ENCODE measurements at places on chromosomes 4 and X.

GRCh38 chr4:150178161-150178560, 99.9 kb downstream of the DCLK2 start:
- no peak for DNase-seq

DNA sequence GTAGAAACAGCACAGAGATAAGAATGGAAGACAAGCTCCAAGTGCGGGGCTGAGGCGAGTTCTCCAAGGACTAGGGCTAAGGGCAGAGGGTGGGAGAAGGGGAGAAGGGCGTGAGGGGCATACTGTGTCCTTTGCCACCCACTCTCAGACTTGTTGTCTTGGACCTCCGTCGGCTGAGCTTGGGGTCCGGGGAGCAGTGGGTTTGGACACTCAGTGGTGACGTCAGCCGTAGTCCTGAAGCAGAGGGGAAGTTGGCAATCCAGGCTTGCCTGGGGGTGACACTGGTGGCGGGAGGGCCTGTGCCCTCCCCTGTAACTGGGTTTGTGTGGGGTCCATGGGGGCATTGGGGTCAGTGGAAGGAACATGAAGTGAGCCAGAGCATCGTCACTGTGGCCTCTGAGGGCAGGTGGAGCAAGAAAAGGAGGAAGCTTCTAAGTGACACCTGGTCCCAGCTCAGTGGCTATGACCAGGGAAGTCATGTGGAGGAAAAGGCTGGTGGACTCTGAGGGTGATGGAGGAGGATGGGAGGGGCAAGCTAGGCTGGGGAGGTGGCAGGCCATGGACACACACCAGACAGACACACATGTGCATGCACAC, 17.6 kb downstream of the CD99 start:
- DNase-seq: no peak

GRCh38 chr4:172042714-172043114, 229.5 kb downstream of the GALNTL6 start:
- peak; percentile 94 for DNase-seq

DNA sequence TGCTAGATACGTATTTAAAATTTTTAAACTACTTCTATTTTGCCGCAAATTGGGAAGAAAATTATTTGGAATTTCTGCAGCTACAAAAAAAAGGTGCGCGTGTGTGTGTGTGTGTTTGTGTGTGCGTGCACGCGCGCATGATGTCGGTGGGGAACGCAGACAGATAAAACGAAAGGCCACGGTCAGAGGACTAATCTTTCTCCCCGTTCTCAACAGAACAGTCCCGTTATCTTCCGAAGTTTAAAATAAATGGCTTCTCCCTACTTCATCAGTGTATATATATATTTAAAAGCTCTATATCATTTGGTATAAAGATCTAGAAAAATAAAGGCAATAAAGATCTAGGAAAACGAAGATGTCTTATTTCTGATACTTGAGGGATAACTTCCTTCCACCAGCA, 1.5 kb downstream of the MGARP start:
- DNase-seq: no peak
